AG20443 (cell line): ENCODE measurements at places on chromosomes 3 and 15.
A peak's percentile ranks its signal among the peaks of the same experiment; 100 is the strongest.

GRCh38 chr15:89067751-89068150 lies 20.5 kb upstream of the ABHD2 start:
- DNase-seq: no peak

- peak; percentile 32 for DNase-seq
Measured at GRCh38 chr15:68258692-68259091, 18.9 kb upstream of the FEM1B start.

GRCh38 chr3:106566277-106566676 lies 697.5 kb upstream of the CBLB start:
- no peak for DNase-seq

DNA sequence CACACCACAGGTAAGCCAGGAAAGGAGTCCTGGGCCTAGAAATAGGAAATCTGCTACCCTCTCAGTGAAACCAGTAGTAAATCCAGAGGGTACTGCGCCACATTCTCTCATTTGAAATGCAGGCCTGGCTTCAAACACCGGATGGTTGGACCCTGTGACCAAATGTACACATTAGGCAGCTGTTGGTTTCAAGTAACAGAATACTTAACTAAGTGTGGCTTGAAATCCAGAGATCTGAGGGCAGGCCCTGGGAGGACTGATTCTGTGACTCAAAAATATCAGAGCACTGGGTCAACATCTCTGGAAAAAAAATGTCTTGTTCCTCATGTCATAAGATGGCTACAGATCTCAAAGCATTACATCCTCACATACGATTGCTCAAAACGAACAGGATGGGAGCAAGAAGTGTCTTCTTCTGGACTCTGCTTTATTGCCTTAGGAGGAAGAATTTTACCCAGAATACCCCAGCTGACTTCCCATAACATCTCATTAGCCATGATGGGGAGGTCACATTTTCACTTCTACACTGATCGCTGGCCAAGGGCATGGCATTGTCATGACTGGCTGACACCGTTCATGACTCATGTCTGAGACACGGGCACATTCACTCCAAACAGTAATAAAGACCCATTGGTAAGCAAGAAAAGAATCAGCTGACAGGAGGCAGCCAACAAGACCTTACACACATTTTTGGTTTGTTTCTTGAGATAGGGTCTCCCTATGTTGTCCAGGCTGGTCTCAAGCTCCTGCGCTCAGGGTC lies 166.0 kb downstream of the ARRDC4 start:
- peak; percentile 52 for DNase-seq

DNA sequence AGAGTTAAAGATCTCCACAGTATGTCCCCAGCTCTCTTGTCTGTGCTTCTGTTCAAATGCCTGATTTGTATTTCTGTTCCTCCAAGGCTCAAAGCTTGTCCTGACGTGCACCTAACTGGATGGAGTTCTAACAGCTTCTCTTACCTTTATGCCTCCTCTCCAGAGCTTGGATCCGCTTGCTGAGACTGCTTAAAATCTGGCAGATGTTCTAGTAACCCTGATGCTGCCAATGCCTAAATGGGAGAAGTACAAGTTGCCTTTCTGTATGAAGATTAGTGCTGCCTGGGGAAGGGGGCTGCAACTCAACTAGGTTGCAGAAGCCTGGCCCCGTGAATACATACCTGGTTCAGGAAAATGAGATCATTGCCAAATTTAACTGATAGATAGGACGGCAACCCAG lies 354.5 kb upstream of the KCNMB2 start:
- no peak for DNase-seq

DNA sequence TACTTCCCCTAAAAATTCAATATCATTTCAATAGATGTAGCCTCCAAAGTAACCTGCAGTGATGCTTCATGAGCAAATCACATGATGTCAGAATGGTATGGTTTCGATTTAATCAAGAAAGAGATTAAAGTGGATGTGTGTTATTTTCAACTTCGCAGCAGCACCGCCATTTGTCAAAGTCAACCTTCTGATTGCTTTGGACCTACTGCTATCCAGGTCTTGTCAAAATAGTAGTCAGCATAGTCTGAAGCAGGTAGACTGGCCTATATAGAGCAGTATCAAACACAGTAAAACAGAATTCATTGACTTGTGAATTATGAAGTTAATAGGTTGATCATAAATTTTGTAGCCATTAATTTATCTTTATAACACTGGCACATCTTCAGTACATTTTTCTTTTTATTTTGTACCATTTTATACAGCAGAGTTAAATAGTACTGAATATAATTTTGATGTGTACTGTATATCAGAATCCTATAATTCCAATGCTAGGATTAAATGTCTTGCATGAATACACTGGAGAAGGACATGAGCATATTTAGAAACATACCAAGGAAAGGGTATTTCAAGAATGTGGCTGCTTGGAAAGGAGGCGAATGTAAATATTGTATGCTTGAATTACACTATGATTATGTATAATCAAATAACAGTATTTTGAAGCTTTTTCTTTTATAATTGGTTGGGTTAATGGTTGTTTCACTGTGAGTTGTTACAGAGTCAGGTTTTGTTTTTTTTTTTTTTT lies 79.6 kb downstream of the CDIN1 start:
- no peak for DNase-seq

- DNase-seq: no peak
Measured at GRCh38 chr3:195705081-195705991, 15.4 kb upstream of the MUC20 start.

DNA sequence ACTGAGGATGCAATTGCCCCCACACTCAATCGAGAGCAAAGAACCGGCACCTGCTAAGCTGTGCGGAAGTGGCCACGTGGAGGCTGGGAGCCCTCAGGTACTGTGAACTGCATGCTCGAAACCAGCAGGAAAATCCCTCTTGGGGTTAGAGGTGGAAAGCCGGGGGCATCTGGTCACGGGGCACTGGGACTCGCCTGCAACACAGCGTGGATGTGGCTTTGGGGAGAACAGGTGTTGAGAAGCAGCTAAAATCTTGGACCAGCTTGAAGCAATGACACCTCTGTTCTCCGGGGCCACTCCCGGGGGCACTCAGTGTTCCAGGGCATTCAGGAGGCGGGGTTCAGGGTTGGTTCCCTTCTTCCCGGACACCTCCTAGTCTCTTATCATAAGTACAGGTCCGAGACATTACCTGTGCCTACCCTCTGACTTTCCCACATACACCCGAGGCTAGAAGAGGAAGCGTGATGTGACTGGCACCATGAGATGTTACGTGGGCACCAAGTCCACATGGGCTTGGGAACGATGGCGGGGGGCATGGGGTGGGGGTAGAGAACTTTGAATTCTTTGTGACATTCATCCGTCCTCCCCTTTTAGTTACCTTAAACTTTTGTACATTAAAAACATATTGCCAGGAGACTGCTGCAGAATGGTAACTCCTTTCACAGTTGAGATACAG lies 172.0 kb downstream of the ADAMTS17 start:
- DNase-seq: no peak

GRCh38 chr15:25241241-25241801 lies 197.5 kb downstream of the UBE3A start:
- DNase-seq: no peak

- no peak for DNase-seq
Measured at GRCh38 chr3:106208967-106209366, 340.2 kb upstream of the CBLB start.

DNA sequence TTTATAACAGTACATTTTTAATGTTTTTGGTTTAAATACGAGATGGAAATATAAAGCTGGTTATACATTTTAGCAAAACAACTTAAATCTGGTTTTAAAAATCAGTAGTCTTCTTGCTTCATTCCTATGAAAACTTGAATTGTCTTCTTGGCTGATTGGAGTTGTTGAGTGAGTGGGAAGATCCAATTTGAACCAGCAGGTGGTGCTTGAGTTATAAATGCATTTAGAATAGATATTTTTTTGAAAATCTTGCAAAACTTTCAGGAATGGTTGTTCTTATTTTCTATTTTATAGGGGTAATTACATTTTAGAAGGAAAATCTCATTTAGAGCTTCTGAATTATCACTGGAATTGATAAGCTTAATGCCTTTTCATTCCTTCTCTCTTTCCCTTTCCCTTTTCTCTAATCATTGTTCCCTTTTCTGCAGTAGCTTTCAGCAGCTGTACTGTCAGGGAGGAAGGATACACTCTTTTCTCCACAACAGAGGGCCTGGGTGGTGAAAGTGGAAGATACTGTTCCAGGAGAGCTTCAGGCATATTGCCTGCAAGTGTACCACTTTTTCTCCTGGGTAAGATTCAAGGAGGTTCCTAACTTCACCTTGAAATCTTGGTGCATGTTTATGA lies 335.6 kb downstream of the NLGN1 start:
- peak; percentile 39 for DNase-seq

DNA sequence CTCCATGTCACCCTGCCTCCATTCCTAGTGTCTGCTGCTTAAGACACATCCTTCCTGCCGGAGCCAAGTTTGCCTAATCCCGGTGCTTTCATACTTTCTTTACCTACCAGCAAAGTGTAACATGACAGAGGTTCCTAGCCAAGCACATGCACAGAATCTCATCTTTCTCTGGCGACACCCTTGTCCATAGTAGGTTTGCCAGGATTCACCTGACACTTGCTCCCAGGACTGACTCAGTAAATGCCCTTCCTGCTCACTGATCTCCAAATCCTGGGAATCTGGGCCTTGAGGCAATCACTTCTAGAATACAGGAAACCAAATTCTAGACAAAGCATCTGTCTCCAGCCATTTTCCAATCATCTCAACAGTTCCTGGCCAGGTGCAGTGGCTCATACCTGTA lies 10.2 kb upstream of the NR2E3 start:
- no peak for DNase-seq

GRCh38 chr15:88874684-88875083 lies 20.7 kb downstream of the HAPLN3 start:
- no peak for DNase-seq

DNA sequence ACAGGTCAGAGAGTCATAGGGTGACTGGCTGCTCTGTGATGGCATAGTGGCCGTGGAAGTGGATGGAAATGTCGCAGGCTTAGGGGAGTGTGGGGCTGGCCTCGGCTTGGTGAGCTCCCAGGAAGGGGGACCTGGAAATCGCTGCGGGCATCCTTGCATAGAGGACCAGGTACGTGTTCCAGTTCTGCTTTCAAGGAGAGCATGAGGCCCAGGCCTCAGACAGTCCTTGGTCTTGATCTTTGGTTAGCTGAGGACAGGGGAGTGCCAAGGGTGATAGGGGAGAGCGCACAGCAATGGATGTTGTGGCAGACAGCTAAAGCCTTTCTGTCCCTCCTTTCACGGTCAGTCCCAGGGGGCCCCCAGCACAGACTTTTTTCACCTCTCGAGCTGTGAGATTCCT lies 110.5 kb downstream of the SNRPN start:
- DNase-seq: no peak

DNA sequence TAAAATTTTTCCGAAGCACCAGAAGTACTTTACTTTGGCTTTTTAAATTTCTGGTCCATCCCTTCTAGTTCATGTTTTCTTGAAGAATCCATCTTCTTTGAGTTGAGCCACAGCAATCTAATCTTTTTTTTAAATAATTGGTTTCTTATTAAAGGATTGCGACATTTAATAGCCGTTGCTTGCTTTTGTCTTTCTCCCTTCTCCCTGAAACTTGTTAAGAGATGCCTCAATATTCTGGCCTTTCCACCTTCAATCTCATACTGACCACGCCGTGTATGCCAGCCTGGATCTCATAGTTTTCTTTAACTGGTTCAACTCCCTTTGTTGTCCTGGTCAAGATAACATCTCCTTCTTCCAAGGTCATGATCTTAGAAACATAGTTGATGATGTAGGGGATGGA lies 18.4 kb upstream of the RPLP1 start:
- DNase-seq: peak; percentile 13
